ENCODE measurements at places on chromosomes 4 and X. TPM values are rescaled to one million over a fixed set of nuclear protein-coding genes. Genes with fewer than 3 reads are reported as not detected.

DNA sequence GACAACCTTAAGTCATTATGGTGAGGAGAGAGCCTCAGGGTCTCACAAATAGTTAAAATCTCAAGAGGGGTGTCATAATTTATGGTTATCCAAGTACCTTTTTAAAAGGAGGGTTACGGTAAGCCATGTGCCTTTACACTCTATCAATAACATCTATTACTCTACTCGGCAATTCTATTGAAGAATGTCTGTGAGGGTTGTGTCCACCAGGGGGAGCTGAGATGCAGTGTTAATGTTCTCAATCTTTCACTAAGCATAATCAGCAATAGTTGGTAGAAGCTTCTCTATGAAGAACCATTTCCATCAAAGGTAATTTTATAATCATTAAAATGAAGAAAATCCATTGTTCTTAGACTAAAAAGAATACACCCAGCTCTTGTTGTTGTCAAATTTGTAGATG lies 457.4 kb downstream of the CENPC start:
- no peaks in the 10 kb centered on the region for H3K27me3 ChIP-seq
- H3K4me3 ChIP-seq, result no peak overlapping the region
- DNase-seq, result peak; percentile 7
- no peak overlapping the region for H3K27ac ChIP-seq

The FGFBP2 gene
- 1.3 TPM for total RNA-seq

- no peak overlapping the region for H3K4me3 ChIP-seq
- peaks cover 54% of the 10 kb centered on the region for H3K36me3 ChIP-seq
- no peak overlapping the region for H3K27ac ChIP-seq
- DNase-seq, result no peak
- no peaks in the 10 kb centered on the region for H3K27me3 ChIP-seq
These were observed 30.3 kb downstream of the CCNI start for GRCh38 chr4:77045490-77045889.

The RASGEF1B gene
- 4.1 TPM for total RNA-seq

The TXK gene
- total RNA-seq, result 0.62 TPM

All from heart right ventricle (tissue), 16 donors.